ENCODE measurements at places on chromosomes 1 and 21.

- no peak for DNase-seq
These were observed 198.1 kb upstream of the TMEM51 start for GRCh38 chr1:14955402-14955801.

- no peak for DNase-seq
These were observed 17.2 kb upstream of the SLC19A1 start for GRCh38 chr21:45559216-45560105.

GRCh38 chr1:209364716-209365115, 218.8 kb upstream of the CAMK1G start:
- no peak for DNase-seq

GRCh38 chr1:180967558-180967957, 54.9 kb downstream of the KIAA1614 start:
- DNase-seq: no peak

GRCh38 chr1:162666006-162666645, 33.9 kb downstream of the DDR2 start:
- DNase-seq: no peak

- no peak for DNase-seq
These were observed 1.2 kb downstream of the DUSP23 start for GRCh38 chr1:159781992-159782391.

DNA sequence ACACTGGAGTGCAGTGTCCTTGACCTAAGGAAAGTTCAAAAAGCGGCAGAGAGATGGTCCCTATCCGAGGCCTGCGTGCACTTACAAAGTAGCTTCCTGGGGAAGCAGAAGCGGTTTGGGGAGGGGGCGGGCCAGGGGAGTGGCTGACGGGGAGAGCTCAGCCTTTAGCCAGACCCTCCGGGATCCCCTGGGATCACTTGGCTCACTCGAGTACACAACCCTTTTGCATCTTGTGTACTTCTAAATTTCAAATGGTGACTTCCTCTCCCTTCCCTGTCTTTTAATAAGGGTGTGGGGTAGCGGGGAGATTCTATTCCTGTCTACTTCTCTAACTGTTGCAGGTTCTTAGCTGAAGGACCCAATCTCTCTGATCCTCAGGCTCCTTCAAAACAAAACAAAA, 18.1 kb upstream of the SNX27 start:
- no peak for DNase-seq

GRCh38 chr1:22320587-22321344, 130.9 kb upstream of the ZBTB40 start:
- DNase-seq: no peak

- DNase-seq: no peak
These were observed 53.9 kb downstream of the COQ8A start for GRCh38 chr1:226993814-226994585.

DNA sequence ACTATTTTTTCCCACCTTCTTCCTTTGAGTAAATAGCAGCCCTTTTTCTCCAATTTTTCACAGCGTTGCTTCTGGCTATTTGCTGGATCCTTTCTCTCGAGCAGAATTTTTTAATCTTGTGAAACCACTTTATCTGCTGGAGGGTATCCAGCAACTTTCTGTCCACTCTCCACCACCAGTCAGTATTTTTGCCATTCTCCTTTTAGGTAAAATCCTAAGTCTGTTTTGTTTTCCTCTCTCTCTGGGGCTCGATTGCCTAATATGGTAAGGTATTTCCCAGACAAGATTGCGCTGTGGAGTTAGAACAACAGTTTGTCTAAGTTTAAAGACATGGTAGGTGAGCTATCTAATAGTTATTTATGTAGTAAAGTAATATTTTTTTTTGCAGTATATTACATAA, 156.9 kb downstream of the PPP1R12B start:
- no peak for DNase-seq

- no peak for DNase-seq
These were observed 3.5 kb downstream of the CD244 start for GRCh38 chr1:160859166-160859565.

DNA sequence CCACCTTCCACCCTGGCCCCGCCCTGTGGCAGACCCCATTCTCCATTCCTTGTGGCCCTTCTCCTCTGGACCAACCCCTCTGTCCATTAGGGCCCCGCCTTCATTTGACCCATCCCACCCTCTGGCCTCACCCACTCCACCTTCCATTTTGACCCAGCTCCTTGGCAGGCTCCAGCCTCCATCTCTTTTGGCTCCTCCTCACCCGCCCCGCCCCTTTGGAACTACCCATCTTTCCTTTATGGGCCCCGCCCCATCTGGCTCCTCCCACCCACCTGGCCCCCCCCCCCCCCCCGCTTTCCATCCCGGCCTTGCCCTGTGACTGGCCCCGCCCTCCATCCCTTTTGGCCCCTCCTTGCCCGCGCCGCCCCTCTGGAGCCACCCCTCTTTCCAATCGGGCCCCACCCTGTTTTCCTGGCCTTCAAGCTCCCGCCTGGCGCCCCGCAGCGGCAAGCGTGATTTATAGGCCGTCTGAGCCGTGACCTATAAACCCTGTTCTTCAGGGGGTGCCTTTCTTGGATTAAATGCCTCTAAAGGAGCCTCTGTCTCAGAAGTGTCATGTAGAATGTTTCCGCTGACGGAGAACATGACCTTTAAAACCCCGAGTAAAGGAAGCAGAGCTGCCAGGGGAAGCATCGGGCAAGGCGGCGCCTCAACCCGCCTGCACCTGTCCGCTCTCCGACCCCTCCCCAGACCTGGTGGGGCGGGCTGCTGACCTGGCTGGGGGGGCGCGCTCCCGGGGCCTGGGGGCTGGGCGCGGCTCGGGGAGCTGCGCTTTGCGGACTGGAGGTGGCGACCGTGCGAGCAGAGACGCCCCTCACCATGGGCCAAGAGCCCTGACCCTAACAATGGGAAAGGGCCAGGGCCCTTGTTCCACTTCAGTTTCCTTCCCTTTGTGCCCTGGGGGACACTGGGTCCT, 178.0 kb downstream of the CAMTA1 start:
- no peak for DNase-seq
